ENCODE measurements at places on chromosomes 12 and 14.

- DNase-seq = no peak
These were observed 1.9 kb downstream of the TEAD4 start for GRCh38 chr12:2960996-2961616.

- no peak for DNase-seq
These were observed 37.7 kb downstream of the GLT8D2 start for GRCh38 chr12:104012331-104012730.

- DNase-seq = no peak
These were observed 143.5 kb downstream of the SCARB1 start for GRCh38 chr12:124720004-124720680.

DNA sequence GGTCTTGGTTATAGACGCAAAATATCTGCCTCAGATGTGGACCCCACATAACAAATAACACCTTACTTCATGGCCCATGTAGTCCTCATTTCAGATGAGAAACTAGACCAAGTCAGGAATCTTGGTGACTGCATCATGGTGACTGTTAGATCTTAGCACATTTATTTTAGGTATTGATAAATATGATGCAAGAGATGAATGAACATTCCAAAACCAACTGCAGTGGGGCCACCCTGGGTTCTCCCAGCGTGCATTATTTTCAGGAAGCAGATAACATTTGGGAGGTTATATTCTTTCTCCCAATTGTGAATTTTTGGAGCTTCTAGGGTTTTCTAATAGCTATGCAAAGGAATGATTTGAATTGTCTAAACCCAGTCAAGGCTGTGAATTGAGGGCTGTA lies 55.2 kb upstream of the PTGR2 start:
- DNase-seq = no peak

DNA sequence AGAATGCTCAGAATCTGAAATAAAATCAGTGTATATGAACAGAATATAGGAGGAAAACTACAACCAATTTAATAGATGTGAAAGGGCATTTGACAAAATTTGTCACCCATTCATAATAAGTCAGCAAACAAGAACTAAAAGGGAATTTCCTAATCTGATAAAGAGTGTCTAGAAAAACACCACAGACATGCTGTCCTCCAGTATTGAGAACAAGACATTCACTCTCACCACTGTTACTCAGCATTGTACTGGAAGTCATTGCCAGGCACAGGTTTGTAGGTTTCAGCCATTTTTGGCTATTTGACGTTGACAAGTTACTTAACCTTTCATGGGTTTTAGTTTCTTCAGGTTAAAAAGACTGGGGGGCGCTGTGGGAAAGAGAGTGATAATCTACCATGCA lies 13.2 kb downstream of the EIF2S1 start:
- no peak for DNase-seq

- DNase-seq = no peak
These were observed 56.5 kb upstream of the DLK1 start for GRCh38 chr14:100670017-100670752.

- no peak for DNase-seq
These were observed 280.6 kb downstream of the EGLN3 start for GRCh38 chr14:33670235-33670634.
